Activated CD8-positive, alpha-beta memory T cell treated with anti-CD3 and anti-CD28 coated beads, Interleukin-2, amount 10 ng/mL, durations not matched to agents 7 days and 5 days (primary cell): ENCODE measurements at places on chromosomes 7 and 10. TPM values are rescaled to one million over a fixed set of nuclear protein-coding genes. Genes with fewer than 3 reads are reported as not detected.

Gene RBP3
- not detected for total RNA-seq

Gene PRDX3
- 124 TPM for total RNA-seq

Gene PPRC1
- 79.0 TPM for total RNA-seq

Gene HTR5A
- not detected for total RNA-seq

Gene GJD4
- total RNA-seq, result not detected

Gene NSUN5
- 53.6 TPM for total RNA-seq

Gene CYP3A4
- total RNA-seq, result not detected

Gene EBF3
- total RNA-seq, result not detected

Gene STOX1
- total RNA-seq, result 0.33 TPM

Gene C10orf105
- total RNA-seq, result 0.18 TPM

Gene PNLIPRP1
- not detected for total RNA-seq

Gene ELMO1
- 101 TPM for total RNA-seq

Gene LIPM
- total RNA-seq, result not detected

Gene KCNIP2
- total RNA-seq, result 1.6 TPM

Gene RAB19
- 5.0 TPM for total RNA-seq

Gene ZNF239
- not detected for total RNA-seq

Gene EEPD1
- total RNA-seq, result 1.4 TPM

Gene SUN1
- total RNA-seq, result 41.4 TPM

Gene GSAP
- total RNA-seq, result 3.5 TPM

Gene TM9SF3
- total RNA-seq, result 61.4 TPM

Gene ZMIZ1
- total RNA-seq, result 71.5 TPM

Gene POLR2J2
- total RNA-seq, result 15.7 TPM

Gene SORCS3
- not detected for total RNA-seq

Gene GPR15LG
- not detected for total RNA-seq

Gene PLEKHS1
- total RNA-seq, result 0.07 TPM

Gene TMEM236
- total RNA-seq, result 0.12 TPM

Gene MDH2
- total RNA-seq, result 230 TPM

Gene CAMK2G
- 49.2 TPM for total RNA-seq

Gene CHN2
- total RNA-seq, result 10.1 TPM

Gene RSPH10B
- not detected for total RNA-seq

Gene FAM200A
- 5.1 TPM for total RNA-seq

Gene ZNF316
- total RNA-seq, result 32.2 TPM

Gene MAGI2
- total RNA-seq, result 0.09 TPM

Gene VSTM2A
- total RNA-seq, result not detected

Gene CFAP43
- total RNA-seq, result not detected

Gene TMEM213
- total RNA-seq, result not detected

Gene AMZ1
- 0.40 TPM for total RNA-seq

Gene DNAJC30
- total RNA-seq, result 9.0 TPM
